ENCODE measurements at places on chromosomes 1 and 21.

GRCh38 chr1:236421022-236421421 is 26.9 kb downstream of the EDARADD start:
- DNase-seq: peak; percentile 10

DNA sequence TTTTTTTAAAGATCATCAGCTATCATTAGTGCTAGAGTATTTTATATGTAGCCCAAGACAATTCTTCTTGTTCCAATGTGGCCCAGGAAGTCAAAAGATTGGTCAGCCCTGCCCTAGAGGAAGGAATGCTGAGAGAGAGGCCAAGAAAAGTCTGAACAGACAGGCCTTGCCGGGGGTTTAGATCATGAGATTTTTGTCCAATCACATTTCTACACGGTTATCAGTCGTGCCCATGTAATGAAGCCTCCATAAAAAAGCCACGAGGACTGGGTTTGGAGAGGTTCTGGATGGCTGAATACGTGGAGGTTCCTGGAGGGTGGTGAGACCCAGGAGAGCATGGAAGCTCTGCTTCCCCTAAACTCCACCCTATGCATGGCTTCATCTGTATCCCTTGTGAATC is 24.3 kb upstream of the ENO1 start:
- DNase-seq: no peak

DNA sequence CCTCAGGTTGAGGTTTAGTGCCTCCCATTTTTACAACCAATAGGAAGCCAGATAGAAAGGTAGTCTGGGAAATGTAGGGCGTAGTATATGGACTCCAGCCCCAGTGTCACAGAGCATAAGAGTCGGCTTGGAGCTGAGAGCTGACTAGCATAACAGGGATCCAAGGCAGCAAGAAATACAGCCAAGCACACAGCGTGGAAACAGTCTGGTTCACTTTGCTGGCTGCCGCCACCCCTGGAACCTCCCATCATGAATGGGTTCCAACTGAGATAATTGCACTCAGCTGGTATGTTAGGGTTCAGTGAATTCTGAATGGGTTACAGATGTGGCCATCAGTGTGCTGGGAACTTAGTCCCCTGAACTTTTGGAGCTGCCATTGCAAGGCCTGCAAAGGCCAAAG is 76.7 kb upstream of the GPR88 start:
- DNase-seq: no peak

- DNase-seq: no peak
Measured at GRCh38 chr1:91829293-91830153, 56.4 kb downstream of the TGFBR3 start.

GRCh38 chr1:209899948-209900347 is 38.1 kb upstream of the SYT14 start:
- peak; percentile 37 for DNase-seq

DNA sequence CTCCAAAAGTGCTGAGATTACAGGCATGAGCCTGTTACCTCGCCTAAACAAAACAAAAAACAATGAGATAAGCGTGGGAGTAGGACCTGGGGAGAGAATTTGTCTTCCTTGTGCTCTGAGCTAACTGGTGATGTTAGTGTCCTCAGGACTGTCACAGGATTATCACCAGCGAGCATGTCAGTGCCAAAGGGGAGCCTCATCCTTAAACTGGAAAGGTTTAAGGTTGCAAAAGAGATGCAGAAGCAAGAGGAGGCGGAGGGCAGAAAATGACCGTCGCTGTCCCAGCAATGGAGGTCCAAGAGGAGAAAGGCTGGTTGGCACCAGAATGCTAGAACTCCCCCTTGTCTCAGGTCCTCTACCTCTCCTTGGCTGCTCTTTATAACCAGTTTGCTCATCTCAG is 3.9 kb downstream of the SYPL2 start:
- DNase-seq: no peak

GRCh38 chr1:11211925-11212587 is 22.9 kb downstream of the ANGPTL7 start:
- no peak for DNase-seq

- no peak for DNase-seq
Measured at GRCh38 chr1:189496768-189497167, 980.9 kb downstream of the BRINP3 start.

DNA sequence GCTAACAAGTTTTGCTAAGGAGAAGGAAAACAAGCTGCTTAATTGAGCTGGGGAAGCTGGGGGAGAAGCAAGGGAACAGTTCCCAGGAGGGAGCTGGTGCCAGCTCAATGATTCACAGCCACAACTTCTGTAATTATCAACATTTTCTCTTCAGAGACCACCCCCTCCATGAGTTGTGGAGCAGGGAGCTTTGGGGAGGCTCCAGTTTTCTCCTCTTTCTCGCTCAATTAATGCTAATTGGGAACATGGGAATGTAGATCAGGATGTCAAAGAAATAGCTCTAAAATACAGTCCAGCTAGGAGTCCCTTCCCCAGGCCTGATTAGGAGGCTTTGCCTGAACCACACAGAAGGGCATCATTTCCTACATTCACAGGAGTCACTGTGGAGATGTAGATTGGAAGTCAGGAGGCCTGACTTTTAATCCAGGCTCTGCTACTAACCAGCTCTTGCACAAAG is 12.1 kb upstream of the MNDA start:
- no peak for DNase-seq

GRCh38 chr1:160125746-160126145 is 10.2 kb downstream of the ATP1A2 start:
- no peak for DNase-seq

DNA sequence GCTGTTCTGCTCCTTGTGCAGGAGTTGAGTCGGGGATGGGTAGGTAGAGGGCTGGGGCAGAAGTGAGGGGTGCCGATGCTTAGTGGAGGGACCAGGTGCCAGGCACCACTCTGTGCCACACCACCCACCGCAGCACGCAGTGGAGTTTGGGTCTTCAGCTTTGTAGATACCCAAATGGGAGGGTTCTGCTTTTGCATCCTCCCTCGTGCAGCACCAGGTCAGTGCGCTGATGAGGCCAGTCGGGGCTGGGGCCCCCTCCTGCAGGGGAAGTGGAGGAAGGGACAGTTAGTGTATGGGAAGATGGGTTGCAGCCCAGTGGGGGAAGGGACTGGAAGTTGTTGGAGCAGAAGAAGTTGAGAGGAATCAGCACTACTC is 244.0 kb downstream of the RHOU start:
- no peak for DNase-seq

DNA sequence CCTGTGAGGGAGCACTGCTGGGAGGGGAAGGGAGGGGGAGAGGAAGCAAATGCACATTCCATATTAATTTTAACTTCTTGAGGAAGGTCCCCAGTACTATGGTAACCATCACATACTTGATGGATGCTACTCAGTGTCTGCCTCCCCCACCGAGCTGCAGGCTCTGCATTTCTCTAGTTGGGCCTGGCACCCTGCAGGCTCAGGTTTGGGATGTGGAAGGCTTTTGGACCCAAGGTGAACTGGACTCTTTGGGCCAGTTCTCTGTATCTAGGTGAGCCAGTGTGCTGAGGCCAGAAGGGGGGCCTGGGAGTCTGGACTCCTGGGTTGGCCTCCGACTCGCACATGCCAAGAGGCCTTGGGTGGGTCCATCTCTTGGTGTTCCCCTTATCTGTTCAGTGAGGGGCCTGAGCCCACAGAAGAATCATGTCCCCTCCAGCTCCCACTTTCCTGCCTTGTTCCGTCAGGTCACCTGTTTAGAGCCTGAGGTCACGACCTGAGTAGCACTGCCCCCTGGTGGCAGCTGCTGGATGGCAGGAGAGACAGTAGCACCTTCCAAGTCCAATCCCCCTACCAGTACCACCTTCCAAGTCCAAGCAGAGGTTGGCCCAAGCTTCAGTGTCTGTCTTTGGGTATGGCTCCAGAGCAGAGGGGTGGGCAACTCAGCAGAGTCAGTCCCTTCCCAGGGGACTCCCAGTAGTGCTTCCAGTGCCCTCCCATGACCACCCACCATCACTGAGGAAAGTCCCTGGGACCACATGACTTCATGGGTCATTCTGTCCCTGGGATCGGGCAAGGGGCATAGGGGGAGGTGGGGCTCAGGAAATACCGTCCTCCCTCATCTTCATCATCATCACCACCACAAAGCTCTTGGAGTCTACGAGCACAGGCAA is 241.8 kb downstream of the TRABD2B start:
- DNase-seq: peak; percentile 57

Data from activated CD4-positive, alpha-beta T cell treated with anti-CD3 and anti-CD28 coated beads, Interleukin-2, amount 50 U/mL, for 16 hours (primary cell).